IMR-90 (cell line): ENCODE measurements at places on chromosomes 6 and 20. TPM values are rescaled to one million over a fixed set of nuclear protein-coding genes. Genes with fewer than 3 reads are reported as not detected.

MUCL3 gene
- total RNA-seq: not detected in 2 replicates

DNA sequence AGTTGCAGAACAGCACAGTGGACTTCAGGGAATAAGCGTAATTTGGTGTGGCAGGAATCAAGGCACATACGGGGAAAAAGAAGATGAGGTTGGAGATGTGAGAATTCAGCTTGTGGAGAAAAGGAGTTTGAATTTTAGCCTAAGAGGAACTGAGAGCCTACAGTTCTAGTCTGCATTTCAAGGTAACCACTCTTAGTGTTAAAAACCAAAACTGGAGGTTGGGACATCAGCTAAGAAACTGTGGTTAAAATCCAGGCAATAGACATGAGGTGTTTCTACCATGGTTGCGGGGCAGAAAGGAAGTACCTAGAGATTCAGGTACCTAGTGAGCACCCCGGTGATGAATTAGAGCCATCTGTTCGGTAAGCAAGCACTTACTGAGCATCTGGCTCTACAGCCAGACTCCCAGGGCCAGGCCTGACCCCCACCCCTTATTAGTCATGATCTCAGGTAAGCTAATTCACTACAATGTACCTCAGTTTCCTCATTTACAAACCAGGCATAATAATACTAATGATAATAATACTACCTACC lies 44.4 kb downstream of the FAXC start:
- H3K4me3 ChIP-seq: no peak overlapping the region
- no peak overlapping the region for H3K27ac ChIP-seq
- H3K36me3 ChIP-seq: no peaks in the 10 kb centered on the region
- H3K4me1 ChIP-seq: no peaks in the 10 kb centered on the region

GRCh38 chr20:22904905-22905304 lies 130.2 kb upstream of the SSTR4 start:
- DNase-seq: no peak
- H3K4me3 ChIP-seq: no peak overlapping the region
- no peaks in the 10 kb centered on the region for H3K4me1 ChIP-seq
- no peaks in the 10 kb centered on the region; the same call in 1 of the 2 replicates for H3K27me3 ChIP-seq

- no peak overlapping the region for H3K4me3 ChIP-seq
- DNase-seq: peak; percentile 58
- no peaks in the 10 kb centered on the region; the same call in 1 of the 2 replicates for H3K4me1 ChIP-seq
- no peaks in the 10 kb centered on the region for H3K27me3 ChIP-seq
- no peak overlapping the region for H3K27ac ChIP-seq
These were observed 300.2 kb downstream of the UTRN start for GRCh38 chr6:144585217-144585814.

GRCh38 chr20:47489448-47489872 lies 12.2 kb upstream of the NCOA3 start:
- peaks cover 4% of the 10 kb centered on the region; the same call in 1 of the 2 replicates for H3K4me1 ChIP-seq
- DNase-seq: no peak
- no peaks in the 10 kb centered on the region for H3K27me3 ChIP-seq
- no peak overlapping the region for H3K27ac ChIP-seq

DNA sequence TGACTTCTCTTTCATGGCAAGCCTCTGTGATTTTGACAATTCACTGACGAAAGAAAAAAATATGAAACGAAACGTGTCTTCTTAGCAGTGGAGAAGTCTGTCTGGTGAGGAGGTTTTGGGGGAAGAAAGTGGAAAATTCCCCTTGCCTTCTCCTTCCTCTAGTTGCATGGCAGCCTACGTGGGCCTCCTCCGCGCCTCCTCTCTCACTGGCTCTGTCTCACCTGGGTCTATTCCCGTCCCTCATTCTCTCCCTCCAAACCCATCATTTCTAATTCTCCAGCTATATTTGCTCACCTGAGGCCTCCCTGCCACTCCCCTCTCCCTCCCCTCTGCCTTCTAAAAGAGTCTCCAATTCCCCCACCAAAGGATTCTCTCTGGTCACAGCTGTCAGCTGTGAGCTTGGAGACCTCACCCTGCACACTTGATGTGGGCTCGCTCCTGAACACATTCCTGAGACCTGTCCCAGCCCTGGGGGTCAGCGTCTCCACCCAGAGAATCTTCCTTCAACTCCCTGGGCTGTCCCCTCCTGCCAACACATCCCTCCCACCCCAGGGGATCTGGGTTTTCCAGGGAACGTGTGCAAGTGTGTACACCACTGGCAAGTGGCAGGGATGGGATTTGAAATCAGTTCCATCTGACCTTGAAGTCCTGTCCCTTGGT lies 159.6 kb upstream of the PMEPA1 start:
- H3K27me3 ChIP-seq: peaks cover 3% of the 10 kb centered on the region; the same call in 1 of the 2 replicates
- no peaks in the 10 kb centered on the region for H3K36me3 ChIP-seq
- no peaks in the 10 kb centered on the region for H3K4me1 ChIP-seq
- H3K4me3 ChIP-seq: no peak overlapping the region
- no peak overlapping the region for H3K27ac ChIP-seq

DNA sequence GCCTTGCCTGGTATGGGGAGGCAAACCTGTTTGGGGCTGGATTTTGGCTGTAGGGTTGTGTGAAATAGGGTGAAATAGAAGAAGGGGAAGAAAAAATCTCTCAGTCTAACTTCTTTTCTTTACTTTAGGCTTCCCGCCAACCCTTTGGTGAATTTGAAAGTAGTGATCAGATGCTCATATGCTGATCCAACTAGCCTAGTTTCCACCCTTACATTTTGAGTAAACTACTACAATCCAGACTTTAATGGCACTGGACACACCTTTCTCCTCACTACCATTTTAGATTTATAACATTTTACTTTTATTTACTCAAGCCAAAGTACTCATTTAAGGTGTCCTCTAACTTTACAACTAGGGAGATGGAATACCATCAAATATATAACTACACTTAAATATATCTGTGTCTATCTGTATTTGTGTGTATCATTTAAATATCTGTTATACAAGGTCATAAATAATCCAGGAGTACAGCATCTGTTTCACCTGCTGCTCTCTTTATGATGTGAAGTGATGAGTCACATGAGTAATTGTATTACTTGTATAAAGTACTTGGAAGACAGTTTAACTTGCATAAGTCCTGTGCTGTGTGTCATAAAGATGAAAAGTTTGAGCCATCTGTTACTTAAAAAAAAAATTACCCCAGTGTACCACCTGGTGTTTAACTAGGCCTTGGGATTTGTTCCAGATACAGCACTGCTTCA lies 172.1 kb downstream of the CDKAL1 start:
- no peaks in the 10 kb centered on the region for H3K4me1 ChIP-seq
- no peak overlapping the region for H3K4me3 ChIP-seq
- no peaks in the 10 kb centered on the region for H3K27me3 ChIP-seq
- no peaks in the 10 kb centered on the region for H3K36me3 ChIP-seq
